Foreskin fibroblast (primary cell): ENCODE measurements at places on chromosomes 3 and 15.
A peak's percentile ranks its signal among the peaks of the same experiment; 100 is the strongest.

DNA sequence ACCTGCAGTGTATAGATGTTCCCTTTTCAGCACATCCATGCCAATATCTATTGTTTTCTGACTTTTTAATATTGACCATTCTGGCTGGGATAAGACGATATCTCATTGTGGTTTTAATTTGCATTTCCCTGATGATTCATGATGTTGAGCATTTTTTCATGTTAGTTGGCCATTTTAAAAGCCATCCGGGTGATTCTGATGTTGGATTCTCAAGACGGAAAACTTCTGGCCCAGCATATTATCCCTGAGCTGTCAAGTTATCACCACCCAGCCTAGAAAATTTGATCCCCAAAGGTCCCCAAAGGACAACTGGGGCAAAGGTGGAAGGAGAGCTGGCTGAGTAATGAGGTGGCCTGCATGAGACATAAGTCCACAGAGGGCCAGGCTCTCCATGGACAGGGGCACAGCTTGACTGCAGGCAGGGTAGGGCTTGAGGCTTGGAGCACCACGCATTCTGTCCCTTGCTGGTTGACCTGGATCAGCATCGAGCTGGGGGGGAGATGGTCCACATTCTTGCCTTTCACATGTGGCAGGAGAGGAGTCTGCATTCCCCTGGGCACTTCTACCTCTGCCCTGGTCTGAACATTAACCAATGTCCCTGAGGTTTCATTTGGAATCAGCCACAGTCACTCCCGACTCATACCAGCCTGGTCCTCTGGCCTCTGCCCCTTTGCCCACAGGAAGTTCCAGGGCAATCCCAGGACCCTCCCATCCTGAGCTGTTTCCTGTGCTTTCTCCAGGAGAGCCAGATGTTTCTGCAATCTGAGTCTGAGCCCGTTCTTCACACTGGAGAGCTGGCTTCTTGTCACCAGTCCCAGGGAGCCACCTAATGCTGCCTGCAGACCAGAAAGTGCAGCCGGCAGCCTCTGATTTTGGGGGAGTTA, 69.2 kb downstream of the ISG20 start:
- peak; percentile 74 for DNase-seq

DNA sequence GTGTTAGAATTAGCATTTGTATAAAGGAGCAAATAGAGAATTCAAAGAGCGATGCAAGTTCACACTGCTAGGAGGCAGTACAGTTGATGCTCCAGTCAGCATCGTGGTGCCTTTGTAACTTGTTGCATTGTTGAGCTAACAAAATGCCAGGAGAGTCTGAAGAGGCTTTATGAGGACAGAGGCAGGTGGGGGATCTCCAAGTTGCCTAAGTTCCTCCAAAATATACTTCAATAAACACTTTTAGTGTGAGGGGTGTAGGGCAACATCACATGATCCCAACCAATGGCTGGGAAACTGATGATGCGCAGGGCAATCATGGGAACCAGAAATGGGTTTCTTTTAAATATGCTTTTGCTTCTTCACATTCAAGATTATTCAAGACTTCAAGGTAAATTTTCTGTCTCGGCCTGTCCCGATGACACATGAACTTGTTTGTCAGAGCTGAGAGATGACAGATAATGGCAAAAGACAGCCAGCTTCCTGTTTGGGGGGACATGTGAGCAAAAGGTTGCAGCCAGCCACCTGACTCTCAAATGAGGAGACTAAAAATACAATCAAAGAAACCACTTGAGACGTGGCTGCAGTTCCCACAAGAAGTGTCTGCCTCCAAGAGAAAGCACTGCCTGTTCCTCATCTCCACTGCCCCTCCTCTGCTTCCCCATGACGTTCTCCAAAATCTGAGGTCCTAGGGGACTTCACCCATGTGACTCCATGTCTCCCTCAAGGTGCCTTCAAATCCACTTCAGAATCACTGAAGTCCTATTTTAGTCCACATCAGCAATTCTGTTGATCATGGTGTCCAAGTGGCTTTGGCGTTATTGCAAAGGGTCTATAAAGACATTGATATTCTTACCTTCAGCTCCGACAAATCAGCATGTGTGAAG, 39.3 kb downstream of the KLHL6 start:
- no peak for DNase-seq

DNA sequence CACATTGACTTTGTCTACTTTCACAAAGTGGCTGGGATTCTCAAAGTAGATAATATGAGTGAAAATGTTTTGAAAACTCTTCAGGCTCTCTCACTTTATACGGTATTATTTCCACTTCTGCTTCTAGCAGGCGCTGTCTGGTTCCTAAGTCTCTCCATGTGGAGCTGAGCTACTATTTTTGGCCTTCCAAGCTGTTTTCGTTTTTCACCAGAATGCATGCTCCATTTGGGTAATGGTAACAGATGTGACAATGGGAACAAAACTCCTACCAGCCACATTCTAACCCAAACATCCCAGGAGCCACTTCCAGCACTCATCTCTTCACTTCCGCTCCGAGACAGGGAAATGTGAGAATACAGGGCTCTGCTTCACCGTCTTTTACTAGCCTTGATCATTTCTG, 586.7 kb downstream of the NTRK3 start:
- no peak for DNase-seq

DNA sequence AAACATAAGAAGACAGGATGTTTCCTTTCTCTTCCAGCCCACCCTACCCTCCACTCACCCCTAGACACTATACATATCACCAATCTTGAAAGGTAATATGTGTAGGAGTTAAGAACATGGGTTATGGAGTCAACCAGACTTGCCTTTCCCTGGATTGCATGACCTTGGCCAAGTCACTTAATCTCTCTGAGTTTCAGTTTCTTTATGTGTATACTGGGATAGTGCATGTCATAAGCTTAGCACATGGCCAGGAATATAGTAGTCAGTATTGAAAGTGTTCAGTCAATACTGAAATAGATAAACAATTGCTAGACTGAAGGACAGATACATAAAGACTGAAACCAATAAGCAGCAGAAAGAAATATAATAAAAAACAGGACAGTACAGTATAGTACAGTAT, 283.2 kb upstream of the STT3B start:
- DNase-seq = no peak

GRCh38 chr15:92796161-92796611, 103.9 kb upstream of the CHD2 start:
- DNase-seq = no peak

GRCh38 chr15:92907229-92907628, 7.1 kb downstream of the CHD2 start:
- DNase-seq = no peak

DNA sequence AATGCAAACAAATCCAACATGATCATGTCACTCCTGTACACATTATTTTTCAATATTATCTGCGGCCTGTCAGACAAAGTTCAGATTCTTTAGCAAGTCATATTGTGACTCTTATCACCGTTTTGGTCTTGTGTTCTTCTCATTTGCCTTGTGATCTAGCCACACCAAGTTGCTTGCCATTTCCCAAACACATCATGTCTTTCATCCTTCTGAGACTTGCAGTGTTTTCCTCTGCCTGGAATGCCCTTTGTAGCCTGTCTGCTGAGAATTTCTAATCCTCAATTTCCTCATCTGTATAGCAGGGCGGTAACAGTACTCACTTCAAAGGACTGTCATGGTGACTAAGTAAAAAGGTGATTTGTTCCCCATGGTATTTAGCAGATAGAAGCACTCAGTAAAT, 135.0 kb downstream of the GREM1 start:
- DNase-seq = no peak

- DNase-seq = no peak
Observed at GRCh38 chr3:115676336-115676735, 53.0 kb downstream of the GAP43 start.

- no peak for DNase-seq
Observed at GRCh38 chr3:43023066-43023465, 44.0 kb downstream of the GASK1A start.

- no peak for DNase-seq
Observed at GRCh38 chr3:114060906-114061655, 4.5 kb downstream of the QTRT2 start.

DNA sequence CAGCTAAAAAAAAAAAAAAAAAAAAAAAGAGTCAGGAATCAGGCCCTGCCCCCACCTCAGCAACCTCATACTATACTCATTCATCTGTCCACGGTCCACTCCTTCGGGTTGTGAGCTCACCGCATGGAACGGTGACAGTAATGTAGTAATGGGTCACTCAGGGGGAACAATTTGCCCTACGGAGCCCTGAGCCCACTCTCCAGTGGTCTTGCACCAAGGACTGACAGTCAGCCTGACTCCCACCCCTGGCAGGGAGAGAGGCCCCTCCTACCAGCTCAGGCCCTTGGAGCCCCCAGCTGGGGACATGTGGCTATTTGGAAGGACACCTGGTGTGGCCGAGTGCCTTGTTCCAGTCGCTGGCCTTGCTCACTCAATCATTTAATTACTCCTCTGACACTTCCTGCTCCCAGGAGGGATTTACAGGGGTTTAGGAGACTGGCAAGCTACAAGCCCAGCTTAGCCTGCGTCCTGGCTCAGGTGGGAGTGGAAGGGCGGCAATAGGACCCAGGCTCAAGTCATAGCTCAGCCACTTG, 19.9 kb upstream of the CACNA2D2 start:
- no peak for DNase-seq

- no peak for DNase-seq
Observed at GRCh38 chr15:63411866-63412265, 30.2 kb upstream of the CA12 start.

GRCh38 chr15:101139986-101140696, 111.7 kb downstream of the CHSY1 start:
- no peak for DNase-seq

GRCh38 chr15:94250801-94251200, 19.4 kb downstream of the MCTP2 start:
- DNase-seq = no peak

GRCh38 chr3:52527732-52528585, 5.7 kb downstream of the NT5DC2 start:
- no peak for DNase-seq

GRCh38 chr3:38549957-38550840, 54.1 kb downstream of the EXOG start:
- no peak for DNase-seq

- no peak for DNase-seq
Observed at GRCh38 chr3:167700926-167701325, 33.8 kb downstream of the PDCD10 start.

DNA sequence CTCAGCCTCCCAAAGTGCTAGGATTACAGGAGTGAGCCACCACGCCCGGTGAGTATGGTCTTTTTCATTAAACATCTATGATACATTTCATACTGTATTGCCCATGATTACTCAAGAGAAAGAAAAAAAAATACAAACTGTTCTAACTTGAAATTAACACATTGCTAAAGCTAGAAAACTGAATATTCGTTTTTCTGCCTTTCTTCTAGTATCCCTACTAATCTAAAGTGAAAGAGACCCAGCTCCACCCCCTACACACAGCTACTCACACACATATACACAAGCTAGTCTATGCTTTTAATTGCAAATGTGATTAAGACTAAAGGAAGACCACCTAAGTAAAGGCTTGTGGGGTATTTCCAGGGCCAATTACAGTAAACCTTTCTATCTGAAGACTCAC, 43.1 kb downstream of the INO80 start:
- DNase-seq = no peak

DNA sequence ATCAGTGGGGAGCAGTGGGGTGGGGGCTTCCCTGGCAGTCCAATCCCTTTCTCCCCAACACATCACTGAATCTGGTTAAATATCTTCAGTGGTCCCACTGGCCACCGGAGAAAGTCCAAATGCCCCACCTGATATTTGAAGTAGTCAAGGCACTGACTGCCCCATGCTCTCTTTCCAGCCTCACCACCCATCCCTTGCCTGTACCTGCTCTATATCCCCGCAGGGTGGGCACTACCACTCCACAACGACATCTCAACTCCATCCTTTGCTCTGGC, 101.7 kb downstream of the DAPK2 start:
- DNase-seq = no peak

DNA sequence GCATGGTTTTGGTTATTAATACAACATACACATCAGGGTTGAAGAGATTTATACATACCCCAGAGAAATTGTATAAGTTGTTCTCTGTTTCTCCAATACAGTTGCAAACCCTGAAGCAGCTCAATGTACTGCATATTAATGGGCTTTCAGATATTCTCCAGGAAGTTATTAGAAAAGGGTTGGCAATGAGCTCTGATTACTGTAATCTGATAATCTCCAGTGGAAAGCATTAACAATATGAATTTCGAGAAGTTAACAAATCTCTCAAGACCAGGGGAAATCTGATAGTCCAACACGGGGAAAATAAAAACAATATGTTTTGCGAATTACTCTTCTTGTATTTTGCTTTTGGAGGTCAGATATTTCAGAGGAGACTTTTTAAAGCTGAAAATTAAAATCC, 950.1 kb downstream of the TBL1XR1 start:
- no peak for DNase-seq

DNA sequence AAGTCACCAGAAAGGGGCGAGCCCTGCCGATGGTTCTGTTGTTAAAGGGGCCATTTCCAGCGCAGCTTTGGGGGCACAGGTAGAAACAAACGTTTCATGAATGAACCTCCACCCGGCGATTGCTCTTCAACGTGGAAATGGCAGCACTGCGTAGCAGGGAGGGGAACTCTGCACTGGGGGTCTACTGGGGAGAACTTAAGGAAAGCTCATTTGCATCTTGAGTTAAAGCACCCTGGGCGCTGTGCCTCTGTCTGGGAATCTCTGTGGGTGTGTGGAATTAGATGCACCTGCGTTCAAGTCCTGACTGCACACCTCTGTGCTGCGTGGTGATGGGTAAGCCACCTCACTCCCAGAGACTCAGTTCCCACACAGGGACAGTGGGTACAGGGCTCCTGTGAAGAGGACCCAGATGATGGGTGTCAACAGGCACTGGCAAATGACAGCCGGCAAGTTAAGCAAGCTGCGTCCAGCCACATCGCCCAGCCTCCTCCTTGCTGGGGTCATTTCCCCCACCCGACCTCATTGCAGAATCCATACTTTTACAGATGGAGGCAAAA, 68.8 kb downstream of the ASB7 start:
- no peak for DNase-seq

GRCh38 chr3:42161050-42161935, 70.1 kb downstream of the TRAK1 start:
- peak; percentile 35 for DNase-seq

DNA sequence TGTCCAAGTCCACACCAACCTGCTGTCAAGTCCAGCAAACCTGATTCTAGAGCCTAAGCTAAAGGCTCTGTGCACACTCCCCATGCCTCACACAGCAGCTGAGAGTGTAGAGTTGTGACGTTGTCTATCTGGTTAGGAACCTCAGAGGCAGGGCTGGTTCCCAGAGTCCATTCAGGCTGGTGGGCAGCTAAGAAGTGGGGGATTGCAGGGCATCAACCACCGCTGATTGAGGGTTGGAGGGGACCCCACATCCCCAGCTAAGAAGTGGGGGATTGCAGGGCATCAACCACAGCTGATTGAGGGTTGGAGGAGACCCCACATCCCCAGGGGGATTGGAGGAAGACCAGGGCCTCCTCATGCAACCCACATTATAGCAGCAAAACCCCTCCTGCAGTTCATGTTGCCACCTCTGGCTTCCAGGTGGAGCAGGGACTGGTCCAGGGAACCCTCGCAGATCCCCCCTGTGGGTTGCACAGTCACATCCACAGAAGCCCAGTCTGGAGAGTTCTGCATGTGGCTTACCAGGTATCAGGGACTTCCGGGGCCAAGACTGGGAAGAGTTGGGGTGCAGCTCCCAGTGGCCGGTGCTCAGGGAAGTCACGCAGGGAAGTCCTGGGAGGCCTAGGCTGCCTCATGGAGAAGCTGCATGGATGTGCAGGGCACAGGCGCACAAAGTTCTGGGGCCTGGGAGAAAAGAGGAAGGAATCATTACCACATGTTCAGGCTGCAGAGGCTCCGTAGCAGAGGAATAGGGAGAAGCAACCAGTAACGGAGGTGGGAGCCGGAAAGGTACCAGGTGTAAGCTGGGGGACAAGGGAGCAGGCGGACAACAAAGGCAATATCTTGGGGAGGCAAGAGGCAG, 71.4 kb upstream of the PCSK6 start:
- DNase-seq = no peak

GRCh38 chr3:28799084-28799483, 450.5 kb upstream of the AZI2 start:
- DNase-seq = no peak
